Endothelial cell of umbilical vein (primary cell): ENCODE measurements at places on chromosomes 7 and 10. TPM values are rescaled to one million over a fixed set of nuclear protein-coding genes. Genes with fewer than 3 reads are reported as not detected.
A peak's percentile ranks its signal among the peaks of the same experiment; 100 is the strongest.

DNA sequence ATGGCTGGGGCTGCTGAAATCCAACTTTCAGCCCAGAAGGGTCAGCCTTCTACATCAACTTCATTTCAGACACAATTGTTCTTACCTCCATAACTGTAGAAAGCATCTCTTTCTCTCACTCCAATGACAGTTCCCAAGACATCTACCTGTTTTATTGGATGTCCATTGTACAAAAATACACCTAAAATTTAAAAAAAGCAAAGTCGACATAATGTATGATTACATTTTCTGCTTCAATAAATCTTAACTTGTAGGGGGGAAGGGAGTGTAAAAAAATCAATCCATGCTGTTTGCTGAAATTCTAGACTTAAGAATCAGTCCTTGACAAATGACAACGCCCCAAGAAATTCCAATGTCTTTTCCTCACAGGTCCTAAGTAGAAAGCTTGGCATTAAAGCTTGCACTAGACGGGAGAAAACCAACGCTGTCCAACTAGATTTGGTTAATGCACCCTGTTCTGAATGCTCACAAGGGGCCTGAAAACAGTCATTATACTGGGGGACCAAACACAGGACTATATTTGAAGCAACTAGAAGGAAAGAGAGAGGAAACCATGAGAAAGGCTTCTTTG is 7.5 kb downstream of the STN1 start:
- H3K27ac ChIP-seq: no peak overlapping the region
- H3K36me3 ChIP-seq: no peaks in the 10 kb centered on the region
- H3K27me3 ChIP-seq: no peaks in the 10 kb centered on the region
- H3K4me1 ChIP-seq: peaks cover 23% of the 10 kb centered on the region

- no peaks in the 10 kb centered on the region for H3K36me3 ChIP-seq
- no peak overlapping the region for H3K4me3 ChIP-seq
- H3K27me3 ChIP-seq: peaks cover 7% of the 10 kb centered on the region
- H3K27ac ChIP-seq: no peak overlapping the region
Measured at GRCh38 chr10:80397014-80397413, 11.3 kb upstream of the PRXL2A start.

DNA sequence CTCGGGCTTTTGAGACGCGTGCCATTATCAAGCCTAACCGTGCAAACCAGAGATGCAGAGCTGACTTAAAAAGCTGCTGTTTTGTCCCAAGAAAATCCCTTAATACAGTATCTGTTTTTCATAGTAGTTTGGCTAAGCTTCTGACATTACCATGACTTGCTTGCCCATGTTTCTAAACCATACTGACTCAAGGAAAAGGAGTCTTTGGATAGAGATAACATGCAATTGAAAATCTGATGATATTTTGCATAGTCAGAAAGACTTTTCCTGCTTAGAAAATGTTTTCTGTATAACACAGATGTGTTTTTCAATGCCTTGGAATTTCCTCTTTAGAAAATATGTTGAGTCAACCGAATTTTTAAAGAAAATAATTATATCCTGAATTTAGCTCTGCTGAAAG is 21.5 kb upstream of the AKR1E2 start:
- H3K27ac ChIP-seq: peak overlapping the region; percentile 62
- H3K4me1 ChIP-seq: peaks cover 47% of the 10 kb centered on the region
- H3K36me3 ChIP-seq: no peaks in the 10 kb centered on the region
- DNase-seq: peak; percentile 73
- no peaks in the 10 kb centered on the region for H3K27me3 ChIP-seq

Gene SPDYE9
- not detected in 2 replicates for total RNA-seq

Gene CPEB3
- 2.2 and 2.3 TPM in 2 replicates for total RNA-seq

- no peaks in the 10 kb centered on the region for H3K27me3 ChIP-seq
- H3K4me3 ChIP-seq: no peak overlapping the region
- no peak overlapping the region for H3K27ac ChIP-seq
- H3K4me1 ChIP-seq: no peaks in the 10 kb centered on the region
- DNase-seq: no peak
Measured at GRCh38 chr7:123935436-123936381, 10.7 kb downstream of the SPAM1 start.

GRCh38 chr10:11164803-11165590 is 147.3 kb downstream of the CELF2 start:
- peaks cover 9% of the 10 kb centered on the region for H3K4me1 ChIP-seq
- H3K36me3 ChIP-seq: no peaks in the 10 kb centered on the region
- peak overlapping the region; percentile 67 for H3K4me3 ChIP-seq
- H3K27me3 ChIP-seq: no peaks in the 10 kb centered on the region
- peak; percentile 61 for DNase-seq
- no peak overlapping the region for H3K27ac ChIP-seq

GRCh38 chr10:63718006-63718405 is 196.8 kb downstream of the REEP3 start:
- H3K4me3 ChIP-seq: no peak overlapping the region
- no peak for DNase-seq
- no peaks in the 10 kb centered on the region for H3K27me3 ChIP-seq
- H3K27ac ChIP-seq: no peak overlapping the region

- no peak overlapping the region for H3K27ac ChIP-seq
- H3K4me3 ChIP-seq: no peak overlapping the region
- H3K4me1 ChIP-seq: no peaks in the 10 kb centered on the region
- no peaks in the 10 kb centered on the region for H3K36me3 ChIP-seq
- DNase-seq: no peak
Measured at GRCh38 chr7:34396437-34397064, 261.5 kb upstream of the NPSR1 start.

GRCh38 chr10:53325066-53325465 is 552.5 kb upstream of the MBL2 start:
- H3K27me3 ChIP-seq: no peaks in the 10 kb centered on the region
- H3K4me3 ChIP-seq: no peak overlapping the region
- no peak for DNase-seq
- no peak overlapping the region for H3K27ac ChIP-seq
- no peaks in the 10 kb centered on the region for H3K4me1 ChIP-seq

DNA sequence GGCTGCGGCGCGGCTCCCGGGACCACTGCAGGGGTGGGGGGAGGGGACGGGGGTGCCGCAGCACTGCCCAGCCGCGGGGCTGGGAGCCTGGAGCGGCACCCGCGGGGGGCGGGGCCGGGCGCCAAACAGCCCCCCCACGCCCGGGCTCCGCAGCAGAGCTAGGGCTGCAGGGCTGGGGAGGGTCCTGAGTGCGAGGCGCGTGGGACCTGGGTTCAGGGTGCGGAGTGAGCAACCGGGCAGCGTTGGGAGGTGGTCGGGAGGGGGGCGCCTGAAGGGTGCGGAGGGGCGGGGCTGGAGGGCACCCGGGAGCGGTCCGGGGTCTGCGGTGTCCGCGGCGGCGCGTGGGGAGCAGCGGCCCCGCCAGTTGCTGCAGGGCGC is 528 bp downstream of the CAMK2G start:
- H3K4me3 ChIP-seq: peak overlapping the region; percentile 78
- H3K27me3 ChIP-seq: no peaks in the 10 kb centered on the region
- no peak for DNase-seq
- H3K4me1 ChIP-seq: peaks cover 7% of the 10 kb centered on the region
- no peak overlapping the region for H3K27ac ChIP-seq
- H3K36me3 ChIP-seq: peaks cover 6% of the 10 kb centered on the region

Gene PPP1R3A
- not detected in 2 replicates for total RNA-seq

DNA sequence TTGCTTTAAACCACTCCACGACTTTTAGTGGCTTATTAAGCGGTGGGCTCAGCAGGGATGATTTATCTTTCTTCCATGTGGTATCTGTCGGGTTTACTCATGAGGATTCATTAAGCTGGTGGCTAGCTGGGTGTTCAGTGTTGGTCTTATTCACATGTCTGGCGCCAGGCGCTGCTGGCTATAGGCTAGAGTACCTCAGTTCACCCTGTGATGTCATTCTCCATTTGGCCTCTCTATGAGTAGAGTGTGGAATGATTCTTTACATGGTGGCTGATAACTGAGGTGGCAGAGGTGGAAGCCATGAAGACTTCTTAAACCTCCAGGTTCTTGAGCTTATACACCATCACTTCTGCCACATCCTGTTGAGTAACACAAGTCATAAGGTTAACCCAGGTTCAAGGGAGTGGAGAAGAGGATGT is 115.4 kb downstream of the MLLT10 start:
- H3K36me3 ChIP-seq: peaks cover 3% of the 10 kb centered on the region
- H3K4me3 ChIP-seq: no peak overlapping the region
- DNase-seq: no peak
- H3K27me3 ChIP-seq: no peaks in the 10 kb centered on the region

Gene CADPS2
- 20.0 and 22.6 TPM in 2 replicates for total RNA-seq

Gene NUPR2
- total RNA-seq: not detected in 2 replicates

GRCh38 chr7:108723381-108723814 is 153.7 kb downstream of the DNAJB9 start:
- H3K4me3 ChIP-seq: no peak overlapping the region
- DNase-seq: no peak
- H3K27ac ChIP-seq: no peak overlapping the region
- no peaks in the 10 kb centered on the region for H3K4me1 ChIP-seq
- no peaks in the 10 kb centered on the region for H3K36me3 ChIP-seq

DNA sequence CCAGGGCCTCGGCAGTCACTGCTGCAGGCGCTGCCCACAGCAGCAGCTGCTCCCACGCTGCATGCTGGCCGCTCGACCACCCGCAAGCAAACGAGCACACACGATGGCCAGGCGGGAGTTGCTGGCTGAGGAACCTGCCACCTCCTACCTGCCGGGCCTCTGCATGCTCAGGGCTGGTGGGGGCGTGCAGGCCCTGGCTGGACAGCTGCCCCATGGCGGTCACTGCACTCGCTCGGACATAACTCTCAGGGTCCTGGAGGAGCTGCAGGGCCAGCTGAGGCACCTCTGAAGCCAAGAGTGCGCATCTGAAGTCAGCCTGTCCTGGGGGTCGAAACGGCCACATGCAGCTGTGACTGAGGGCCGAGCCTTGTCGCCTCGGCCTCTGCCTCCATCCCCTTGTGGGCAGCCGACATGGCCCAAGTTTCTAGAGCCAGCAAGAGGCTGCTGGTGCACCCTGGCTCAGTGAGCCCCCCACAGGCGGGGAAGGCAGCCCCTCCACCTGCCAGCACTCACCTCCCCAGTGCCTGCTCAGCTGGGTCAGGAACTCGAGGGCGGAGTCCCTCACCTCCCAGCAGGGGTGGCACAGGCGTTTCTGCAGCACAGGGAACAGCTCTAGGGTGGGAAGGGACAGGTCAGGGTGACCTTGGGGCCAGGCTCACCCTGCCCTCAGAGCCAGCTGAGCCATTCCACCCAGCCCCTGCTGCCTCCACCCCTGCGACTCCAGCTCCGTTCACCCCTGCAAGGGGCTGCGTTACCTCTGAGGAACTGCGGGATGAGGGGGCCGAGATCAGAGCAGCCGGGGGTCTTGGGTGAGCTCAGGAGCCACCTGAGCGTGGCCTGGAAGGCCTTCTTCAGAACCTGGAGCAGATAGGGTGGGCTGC is 16.1 kb downstream of the BRAT1 start:
- DNase-seq: no peak
- H3K4me1 ChIP-seq: no peaks in the 10 kb centered on the region
- no peak overlapping the region for H3K27ac ChIP-seq

Gene ANXA8L1
- not detected in 2 replicates for total RNA-seq

Gene HOXA5
- 18.8 and 21.4 TPM in 2 replicates for total RNA-seq

DNA sequence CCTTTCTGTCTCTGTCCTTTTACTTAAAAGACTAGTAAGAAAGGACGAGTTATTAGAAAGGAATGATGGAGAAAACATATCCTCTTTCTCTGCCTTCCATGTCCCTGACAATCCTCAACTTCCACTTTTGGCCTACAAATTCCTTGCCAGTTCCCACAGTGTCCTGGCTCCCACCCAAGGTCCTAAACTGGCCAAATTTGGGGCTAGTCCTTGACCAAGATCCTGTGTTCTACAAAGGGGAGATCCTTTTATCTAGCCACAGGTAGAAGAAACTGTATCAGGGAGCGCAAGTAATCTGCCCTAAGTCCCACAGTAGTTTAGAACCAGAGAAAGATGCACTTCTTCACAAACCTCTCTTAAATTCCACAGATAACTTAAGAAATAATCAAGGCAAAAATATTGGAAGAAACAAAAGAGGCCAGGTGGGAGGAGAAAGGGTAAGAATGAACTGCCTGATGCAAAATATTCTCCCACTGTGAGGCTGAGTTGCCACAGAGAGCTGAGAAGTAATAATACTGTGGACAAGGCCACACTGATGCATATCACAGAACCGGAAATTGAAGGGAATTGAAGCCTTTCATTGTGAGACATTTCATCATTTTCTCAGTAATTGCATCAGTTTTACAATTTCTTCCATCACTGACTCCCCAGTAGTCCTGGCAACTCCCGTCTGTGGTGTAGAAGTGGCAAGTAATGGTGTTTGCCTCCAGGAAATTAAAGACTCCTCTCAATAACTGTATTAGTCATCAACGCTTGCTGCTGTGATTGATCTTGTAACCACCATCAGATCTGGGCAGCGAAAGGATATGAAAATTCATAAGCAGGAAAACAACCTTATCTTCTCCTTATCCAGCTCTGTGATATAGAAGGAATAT is 47.2 kb downstream of the DNAJC12 start:
- H3K4me3 ChIP-seq: no peak overlapping the region
- no peak overlapping the region for H3K27ac ChIP-seq
- DNase-seq: no peak
- H3K27me3 ChIP-seq: no peaks in the 10 kb centered on the region
- no peaks in the 10 kb centered on the region for H3K36me3 ChIP-seq
